ENCODE measurements at places on chromosomes 6 and 20.

- no peak for DNase-seq
These were observed 28.1 kb upstream of the AKAP7 start for GRCh38 chr6:131107151-131107550.

GRCh38 chr6:49856282-49856681 lies 10.1 kb downstream of the CRISP1 start:
- no peak for DNase-seq

DNA sequence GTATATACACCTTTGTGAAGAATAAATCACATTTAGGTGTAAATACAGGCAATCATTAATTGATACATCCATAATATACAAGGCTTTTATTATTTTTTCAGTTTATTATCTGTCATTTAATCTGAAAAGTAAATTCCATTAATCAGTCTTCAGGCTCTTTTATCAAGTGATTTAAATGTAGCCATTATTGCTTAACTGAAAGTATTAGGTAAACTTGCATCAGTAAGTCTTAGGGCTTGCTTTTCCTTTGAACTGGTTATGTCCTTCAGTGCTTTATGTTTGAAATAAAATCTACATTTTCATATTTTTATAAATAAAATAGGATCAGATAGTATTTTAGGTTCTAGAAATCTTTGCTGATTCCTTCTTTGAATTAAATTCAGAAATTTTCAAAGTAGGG lies 4.1 kb downstream of the TPBG start:
- DNase-seq: no peak

DNA sequence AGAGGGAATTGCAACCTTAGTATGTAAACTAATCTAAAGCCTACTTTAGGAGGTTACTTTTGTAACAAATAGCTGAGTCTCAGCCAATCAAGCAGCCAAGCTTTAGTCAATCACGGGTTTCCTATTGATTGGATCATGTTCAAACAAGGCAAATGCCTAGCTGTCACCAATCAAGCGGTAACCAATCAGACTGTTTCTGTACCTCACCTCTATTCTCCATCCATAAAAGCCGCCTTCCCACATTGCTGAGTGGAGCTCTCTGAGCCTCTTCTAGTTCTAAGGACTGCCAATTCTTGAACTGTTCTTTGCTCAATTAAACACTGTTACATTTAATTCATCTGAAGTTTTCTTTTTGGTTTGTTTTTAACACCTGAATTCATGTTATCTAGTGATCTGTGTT lies 148.4 kb upstream of the BMP5 start:
- DNase-seq: no peak

DNA sequence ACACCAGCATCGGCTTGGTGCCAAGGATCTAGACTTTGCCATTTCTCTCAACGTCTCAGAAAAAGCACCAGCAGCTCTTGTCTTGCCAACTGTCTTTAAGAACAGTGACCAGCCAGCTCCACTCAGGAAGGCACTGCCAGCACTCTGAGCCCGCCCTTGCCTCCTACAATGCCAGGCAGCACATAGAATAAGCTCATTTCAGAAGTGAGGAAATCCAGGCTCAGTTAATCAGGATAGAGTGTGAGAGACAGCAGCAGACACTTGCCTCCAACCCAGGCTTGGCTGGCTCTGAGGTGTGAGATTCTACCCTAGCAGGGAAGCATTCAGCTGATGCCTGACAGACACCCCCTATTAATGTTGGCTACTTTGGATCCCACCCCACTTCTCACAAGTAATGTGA lies 4.3 kb upstream of the SYNDIG1 start:
- DNase-seq: no peak

DNA sequence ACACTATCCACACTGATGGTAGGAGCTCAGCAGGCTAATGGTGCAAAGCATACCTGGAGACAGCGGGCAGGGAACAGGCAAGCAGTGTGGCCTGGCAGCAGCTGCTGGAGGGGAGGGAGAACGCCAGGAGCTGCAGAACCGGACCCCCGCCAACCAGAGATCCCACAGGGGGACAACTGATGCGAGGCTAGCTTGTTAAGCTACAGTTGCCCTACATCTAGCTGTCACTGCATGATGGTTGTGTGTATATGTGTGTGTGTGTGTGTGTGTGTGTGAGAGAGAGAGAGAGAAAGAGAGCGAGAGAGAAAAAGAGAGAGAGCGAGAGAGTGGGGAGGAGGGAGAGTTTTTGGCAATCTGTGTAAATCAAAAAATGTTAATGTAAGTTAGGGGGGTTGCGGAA lies 69.7 kb upstream of the NHSL1 start:
- no peak for DNase-seq

DNA sequence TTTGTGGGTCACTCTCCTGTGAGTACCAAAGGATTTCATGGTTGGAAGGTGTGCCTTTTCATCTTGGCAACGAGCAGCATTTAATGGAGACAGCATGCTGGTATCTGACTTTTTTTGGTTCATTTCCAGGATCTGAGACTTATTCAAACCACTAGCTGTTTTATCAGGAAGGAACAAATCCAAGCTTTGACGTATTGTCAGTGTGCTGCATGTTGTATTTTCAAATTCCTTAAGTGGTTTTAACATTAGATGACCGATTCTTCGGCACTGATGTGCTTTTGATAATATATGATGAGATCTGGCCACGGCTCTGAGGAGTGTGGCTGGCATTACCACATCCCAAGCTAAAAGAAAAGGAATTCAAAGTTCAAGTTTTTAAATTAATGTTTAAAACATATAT lies 6.4 kb downstream of the RMND1 start:
- no peak for DNase-seq

DNA sequence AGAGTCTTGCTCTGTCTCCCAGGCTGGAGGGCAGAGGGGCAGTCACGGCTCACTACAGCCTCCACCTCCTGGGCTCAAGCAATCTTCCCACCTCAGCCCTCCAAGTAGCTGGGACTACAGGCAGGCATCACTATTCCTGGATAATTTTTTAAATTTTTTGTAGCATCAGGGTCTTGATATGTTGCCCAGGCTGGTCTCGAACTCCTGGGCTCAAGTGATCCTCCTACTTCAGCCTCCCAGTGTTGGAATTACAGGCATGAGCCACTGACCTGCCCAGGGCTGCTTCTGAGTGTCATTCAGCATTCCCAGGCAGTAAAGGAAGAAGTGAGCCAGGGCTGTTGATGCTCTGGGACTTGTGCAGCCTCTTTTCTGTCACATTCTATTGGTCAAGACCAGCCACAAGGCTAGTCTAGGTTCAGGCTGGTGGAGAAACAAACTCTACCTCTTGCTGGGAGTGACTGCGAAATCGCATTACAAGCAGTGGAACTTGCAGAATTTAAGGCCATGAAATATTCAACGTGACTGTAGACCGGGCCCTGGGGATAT lies 2.1 kb upstream of the ARFGEF2 start:
- no peak for DNase-seq

- DNase-seq: no peak
These were observed 54.0 kb downstream of the STK4 start for GRCh38 chr20:45020236-45020886.

DNA sequence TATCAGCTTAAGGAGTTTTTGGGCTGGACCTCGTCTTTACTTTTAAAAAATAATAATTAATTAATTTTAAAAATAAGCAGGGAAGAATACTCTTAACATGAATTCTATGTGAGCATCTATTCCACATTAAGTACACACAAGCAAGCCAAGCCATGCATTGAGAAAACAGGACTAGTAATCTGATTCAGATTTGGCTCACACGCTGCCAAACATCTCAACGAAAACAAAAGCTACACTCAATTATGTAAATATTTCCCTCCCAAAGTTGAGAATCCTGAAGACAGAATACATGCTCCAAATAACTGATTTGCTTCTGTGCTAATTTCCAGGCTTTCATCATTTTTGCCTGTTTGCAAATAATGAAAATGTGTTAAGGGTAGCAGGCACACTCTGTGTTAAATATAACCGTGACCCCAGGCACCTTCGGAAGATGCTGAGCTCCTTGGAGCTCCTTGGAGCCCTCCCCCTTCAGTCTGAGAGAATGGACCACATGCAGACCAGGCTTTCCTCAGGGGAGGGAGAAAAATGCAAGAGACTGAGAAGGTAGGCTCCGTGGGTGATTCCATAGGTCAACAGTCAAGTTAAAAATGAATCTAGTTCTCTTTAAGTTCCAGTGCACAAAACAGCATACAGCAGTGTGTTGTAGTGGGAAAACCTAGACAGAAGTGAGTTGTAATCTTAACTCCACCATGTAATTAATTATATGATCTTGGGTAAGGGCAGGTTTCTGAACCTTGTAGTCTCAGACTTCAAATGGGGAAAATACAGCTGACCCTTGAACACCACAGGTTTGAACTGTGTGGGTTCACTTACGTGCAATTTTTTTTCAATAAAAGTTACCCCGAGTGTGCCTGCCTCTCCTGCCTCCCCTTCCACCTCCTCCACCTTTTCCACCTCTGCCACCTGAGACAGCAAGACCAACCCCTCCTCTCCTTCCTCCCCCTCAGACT lies 161.3 kb upstream of the RREB1 start:
- no peak for DNase-seq

DNA sequence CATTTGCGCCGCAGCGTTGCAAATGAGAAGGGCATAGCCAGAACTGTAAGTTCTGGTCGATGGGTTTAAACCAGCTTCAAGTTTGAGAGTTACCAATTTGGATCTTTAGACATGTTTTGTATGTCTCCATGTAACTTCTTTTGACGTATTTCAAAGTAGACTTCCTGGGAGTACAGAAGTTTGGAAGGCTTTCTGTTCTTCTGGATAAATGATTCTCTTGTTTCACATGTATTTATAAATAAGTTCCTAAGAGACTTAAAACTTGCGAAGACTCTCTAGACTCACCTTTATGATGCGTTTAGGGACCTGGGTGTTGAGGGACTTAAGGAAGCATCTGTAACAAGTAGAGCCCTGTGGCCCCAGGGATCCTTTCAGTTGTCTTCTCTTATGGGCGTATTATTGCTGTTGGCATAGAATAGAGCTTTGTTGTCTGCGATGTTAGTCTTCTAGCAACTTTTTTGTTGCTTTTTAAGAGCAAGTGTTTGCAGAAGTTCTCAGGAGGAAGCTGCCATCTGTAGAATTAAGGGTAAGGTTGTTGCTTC lies 1.3 kb downstream of the CDYL start:
- DNase-seq: peak; percentile 21

GRCh38 chr6:151808371-151809241 lies 1.1 kb downstream of the ESR1 start:
- DNase-seq: no peak

GRCh38 chr6:39341352-39341751 lies 18.9 kb upstream of the KCNK16 start:
- DNase-seq: no peak

DNA sequence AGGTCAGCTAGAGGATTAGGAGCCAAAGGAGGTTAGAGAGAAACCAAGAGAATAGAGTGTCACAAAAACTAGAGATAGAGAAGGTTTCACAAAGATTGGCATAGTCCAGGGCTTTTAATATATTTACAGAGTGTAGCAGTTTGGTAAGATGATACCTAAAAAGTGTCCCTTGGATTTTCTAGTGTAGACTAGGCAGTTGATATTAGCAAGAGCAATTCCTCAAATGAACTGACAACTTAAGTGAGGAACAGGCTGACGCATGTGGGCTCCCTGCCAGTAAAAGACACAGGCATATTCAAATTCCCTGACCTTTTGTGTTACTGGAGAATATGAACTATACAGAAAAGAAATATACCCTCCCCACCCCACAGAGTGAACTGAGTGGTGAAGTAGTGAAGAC lies 40.1 kb downstream of the VTA1 start:
- DNase-seq: no peak

DNA sequence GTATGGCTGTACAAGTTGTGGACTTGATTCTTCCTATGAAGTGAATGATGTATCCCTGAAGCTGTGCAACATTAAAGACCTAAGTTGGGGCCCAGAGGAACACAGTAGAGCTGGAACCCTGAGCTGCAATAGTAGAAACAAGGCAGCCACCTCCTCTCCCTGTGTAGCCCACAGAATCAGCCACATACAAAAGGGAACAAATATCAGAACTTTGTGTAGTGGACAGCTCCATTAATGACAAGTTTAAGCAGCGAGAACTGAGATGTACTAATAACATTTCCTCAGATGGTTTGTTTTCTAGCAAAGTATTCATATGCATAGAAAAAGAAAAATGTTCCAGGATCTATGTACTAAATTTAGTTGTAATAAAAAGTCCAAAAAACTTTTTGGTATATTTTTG lies 19.2 kb downstream of the PHACTR1 start:
- DNase-seq: no peak

GRCh38 chr6:44942201-44942600 lies 385.9 kb upstream of the RUNX2 start:
- no peak for DNase-seq

- no peak for DNase-seq
These were observed 359.2 kb downstream of the GJA1 start for GRCh38 chr6:121794630-121795029.

- no peak for DNase-seq
These were observed 58.5 kb downstream of the SCAF8 start for GRCh38 chr6:154791556-154792317.

- DNase-seq: peak; percentile 65
These were observed 897 bp downstream of the CD2AP start for GRCh38 chr6:47478233-47479139.

- DNase-seq: no peak
These were observed 32.7 kb downstream of the GGTLC1 start for GRCh38 chr20:23955896-23956295.

GRCh38 chr6:83430611-83431544 lies at the start of gene ME1:
Gene ME1 (minus strand): TSS chr6:83431051. CDS start chr6:83430954, 97 bp downstream.
- DNase-seq: peak; percentile 29

DNA sequence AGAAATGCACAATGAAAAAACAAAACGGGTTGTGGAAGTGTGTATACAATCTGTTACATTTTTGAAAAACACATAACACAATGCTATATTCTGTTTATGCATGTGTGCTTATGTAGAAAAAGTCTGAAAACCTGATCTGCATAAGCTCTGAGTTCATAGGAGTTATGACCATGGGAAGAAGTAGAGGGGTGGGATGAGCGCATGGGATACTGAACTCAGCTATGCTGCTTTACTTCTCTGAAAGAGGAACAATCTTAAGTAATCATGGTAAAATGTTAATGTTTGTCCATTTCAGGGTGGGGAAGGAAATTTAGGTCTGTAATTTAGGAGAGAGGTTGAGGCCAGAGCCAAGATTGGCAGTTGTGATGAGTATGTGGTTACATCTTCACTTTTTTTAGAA lies 126.8 kb downstream of the MTHFD1L start:
- DNase-seq: no peak

DNA sequence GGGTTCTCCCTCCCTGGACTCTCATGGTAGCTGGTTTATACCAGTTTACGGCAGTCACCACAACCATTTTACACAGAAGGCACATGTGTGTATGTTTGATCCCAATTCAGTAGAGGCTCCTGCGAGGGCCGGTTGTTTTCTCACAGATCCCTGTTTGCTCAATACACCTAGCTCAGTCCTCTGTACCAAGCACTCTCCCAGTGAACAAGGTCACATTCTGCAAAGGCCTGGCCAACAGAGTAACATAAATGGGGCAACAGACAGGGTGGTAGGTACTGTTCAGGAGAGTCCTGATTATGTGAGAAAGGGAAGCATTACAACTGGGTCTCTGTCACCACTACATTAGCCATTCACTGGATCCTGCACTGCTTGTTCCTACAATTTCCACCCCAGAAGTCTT lies 84.4 kb downstream of the ELOVL5 start:
- DNase-seq: no peak

- no peak for DNase-seq
These were observed 88.3 kb downstream of the SH3BGRL2 start for GRCh38 chr6:79719248-79719960.

GRCh38 chr6:111943726-111944125 lies 70.5 kb upstream of the FYN start:
- DNase-seq: no peak
